ENCODE measurements at places on chromosomes 4 and X.
A peak's percentile ranks its signal among the peaks of the same experiment; 100 is the strongest.

- no peak for DNase-seq
These were observed 94.5 kb downstream of the SRPX start for GRCh38 chrX:38126179-38126578.

DNA sequence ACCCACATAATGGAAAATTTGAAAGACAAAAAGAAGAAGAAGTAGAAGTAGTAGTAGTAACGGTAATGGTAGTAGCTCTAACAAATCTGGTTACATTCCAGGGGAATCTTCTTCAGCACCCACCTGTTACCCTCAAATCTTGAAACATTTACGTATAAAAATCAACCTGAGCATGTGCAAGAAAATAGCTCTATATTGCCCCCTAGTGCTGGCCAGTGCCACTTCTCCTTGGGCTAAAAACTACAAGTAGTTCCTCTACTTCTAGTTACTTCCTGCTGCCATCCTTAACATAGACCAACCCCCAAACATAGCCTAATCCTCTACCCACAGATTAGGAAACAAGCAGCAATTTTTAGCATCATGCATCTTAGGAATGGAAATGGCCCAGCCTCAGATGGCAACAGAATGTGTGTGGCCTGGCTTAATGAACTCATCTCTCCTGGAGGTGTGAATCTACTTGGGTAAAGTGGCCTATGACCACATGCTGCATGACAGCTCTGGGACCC, 3.1 kb downstream of the PDGFC start:
- DNase-seq: peak; percentile 78

- DNase-seq: no peak
These were observed 8.0 kb downstream of the GASK1B start for GRCh38 chr4:158164768-158165213.

DNA sequence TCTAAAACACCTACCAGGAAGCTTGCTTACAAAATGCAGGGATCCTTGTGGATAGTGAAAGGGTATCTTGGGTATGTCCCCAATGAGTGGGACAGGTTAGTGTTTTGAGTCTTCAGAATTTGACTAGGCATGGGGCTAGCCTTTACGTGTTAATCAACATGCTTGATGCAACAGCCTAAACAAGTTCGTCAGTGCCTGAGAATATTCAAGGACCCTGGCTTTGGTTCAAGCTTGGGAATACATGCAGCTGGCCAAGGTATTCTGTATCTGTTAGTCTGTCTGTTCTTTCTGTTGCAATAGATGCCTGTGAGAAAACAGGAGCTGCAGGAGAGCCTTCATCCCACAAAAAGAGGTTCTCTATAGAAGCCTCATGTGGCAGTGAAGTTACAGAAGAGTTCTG, 149.5 kb downstream of the CCNG2 start:
- DNase-seq: no peak

DNA sequence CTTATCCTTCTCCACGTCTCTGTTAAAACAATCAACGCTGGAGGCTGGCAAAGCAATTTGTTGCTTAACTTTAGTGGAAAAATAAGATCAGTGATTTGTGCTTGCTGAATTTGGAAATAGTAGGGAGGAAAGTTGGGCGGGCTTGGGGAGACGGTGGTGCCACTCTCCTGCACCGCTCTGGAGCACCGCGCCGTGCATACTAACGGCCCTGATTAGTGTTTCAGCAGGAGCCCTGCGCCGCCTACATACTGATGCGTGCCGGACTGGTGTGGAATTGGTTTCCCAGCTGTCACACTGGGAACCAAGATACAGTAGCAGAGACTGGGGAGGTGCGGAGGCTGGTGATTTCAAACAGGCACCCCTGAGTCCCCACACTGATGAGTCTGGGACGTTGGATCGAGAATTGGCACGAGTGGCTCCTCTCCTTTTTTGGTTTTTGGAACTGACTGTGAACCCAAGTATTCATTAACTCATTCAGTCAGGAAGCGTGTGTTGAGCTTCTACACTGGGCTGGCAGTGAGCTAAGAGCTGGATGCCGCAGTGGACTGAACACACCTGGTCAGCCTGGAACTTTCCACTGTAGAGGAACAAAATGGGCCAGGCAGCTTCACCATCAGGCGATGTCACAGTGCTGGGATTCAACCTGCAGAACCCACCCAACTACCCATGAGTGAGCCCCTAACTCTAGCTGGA, 29.0 kb upstream of the PSAPL1 start:
- DNase-seq: no peak

DNA sequence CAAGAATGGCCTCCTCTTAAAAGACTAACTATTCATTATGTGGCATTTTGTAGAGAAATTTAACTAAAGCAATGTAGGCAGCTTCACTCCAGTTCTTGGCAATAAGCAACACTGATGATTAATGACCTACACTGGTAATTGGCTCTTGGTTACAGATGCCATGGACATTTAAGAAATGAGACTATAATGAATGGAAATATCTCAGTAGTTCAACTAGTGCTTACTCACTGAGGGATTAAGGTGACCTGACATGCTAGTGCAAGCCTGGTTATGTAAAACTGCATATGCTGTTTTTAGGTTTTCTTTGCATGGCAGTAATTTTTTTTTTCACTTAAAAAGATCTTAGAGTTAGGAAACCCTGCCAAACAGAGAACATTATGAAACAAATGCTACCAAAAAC, 152.7 kb upstream of the AADAT start:
- DNase-seq: no peak

DNA sequence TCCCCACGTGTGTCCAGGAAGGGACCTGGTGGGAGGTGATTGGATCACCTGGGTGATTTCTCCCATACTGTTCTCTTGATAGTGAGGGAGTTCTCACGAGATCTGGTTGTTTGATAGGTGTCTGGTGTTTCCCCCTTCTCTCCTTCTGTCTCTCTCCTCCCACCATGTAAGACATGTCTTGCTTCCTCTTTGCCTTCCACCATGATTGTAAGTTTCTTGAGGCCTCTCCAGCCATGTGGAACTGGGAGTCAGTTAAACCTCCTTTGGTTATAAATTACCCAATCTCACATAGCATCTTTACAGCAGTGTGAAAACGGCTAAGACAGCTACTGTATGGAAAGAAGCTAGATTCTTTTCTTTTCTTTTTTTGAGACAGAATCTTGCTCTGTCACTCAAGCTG, 21.6 kb upstream of the FGG start:
- no peak for DNase-seq

- DNase-seq: peak; percentile 29
These were observed 34.0 kb upstream of the GYPA start for GRCh38 chr4:144174401-144175067.

DNA sequence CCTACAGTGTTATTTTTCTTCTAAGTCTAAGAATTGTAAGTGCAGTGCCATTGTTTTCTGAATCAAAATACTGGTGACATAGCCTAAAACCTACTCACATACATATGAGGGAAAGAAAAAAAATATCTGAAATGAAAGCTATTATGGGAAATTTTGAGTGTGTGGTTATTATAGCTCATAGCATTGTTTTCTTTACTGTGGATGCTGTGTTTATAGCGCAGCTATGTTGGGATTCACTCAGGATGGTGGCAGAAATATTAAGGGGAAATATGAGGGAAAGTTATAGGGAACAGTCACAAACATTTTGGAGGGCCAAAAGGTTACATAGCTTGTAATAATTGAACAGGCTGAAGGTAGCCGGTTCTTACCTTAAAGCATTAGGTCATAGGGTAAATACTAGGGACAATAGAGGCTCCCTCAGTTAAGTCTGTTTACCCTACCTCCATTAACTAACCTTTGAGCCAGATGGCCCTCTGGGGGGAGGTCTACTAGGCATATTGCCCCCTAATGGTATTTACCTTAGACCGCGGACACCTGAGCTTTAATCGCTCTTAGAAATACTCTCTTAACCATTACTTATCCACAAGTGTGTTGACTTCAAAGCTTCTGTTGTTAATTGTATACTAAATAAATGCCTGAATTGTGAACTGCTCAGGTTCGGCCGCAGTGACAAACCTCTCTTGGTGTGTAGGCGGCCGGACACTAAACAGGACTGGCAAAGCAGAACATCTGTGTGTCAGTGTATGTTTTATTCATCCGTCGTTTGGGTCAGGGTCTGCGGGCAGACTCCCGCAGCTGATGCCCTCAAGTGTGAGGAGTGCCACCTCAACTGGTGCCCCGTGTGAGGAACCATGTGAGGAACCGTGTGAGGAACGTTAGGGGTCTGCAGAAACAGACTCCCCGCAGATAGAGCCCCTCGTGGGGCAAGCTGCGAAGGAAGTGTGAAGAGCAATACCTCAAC, 21.3 kb upstream of the SULT1B1 start:
- DNase-seq: peak; percentile 69

DNA sequence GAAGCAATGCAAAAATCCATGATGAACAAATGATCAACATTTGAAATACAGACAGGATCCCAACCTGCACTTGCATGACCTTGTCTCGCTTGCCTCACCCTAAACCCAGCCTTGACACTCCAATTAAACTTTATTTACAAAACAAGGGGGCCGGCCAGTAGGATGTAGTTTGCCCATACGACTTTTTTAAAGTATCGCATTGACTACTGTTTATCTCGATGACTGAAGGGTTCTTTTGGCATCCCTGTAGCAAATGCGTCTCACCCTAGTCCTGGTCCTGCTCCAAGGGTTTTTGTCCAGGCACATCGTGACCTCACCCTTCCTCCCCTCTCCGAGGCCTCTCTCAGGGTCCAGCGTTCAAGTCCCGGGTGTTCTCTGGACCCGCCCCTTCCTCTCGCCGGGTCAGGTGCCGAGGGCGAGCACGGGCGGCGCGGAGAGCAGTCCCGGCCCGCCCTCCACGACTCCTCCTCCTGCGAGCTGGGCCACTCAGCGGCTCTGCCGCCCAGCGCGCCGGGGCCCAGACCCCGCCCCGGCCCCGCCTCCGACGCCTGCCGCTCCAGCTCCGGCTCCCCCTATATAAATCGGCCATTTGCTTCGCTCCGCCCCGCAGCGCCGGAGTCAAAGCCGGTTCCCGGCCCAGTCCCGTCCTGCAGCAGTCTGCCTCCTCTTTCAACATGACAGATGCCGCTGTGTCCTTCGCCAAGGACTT, at the start of gene SLC25A5:
SLC25A5 (plus strand) TSS at position 603 of the 709 bp plus-strand sequence; CDS start at position 675, 72 bp downstream.
- DNase-seq: peak; percentile 86

- peak; percentile 20 for DNase-seq
These were observed 1.2 kb downstream of the SPCS3 start for GRCh38 chr4:176320976-176321361.

GRCh38 chrX:120790552-120790951, 85.1 kb downstream of the CT47B1 start:
- no peak for DNase-seq

DNA sequence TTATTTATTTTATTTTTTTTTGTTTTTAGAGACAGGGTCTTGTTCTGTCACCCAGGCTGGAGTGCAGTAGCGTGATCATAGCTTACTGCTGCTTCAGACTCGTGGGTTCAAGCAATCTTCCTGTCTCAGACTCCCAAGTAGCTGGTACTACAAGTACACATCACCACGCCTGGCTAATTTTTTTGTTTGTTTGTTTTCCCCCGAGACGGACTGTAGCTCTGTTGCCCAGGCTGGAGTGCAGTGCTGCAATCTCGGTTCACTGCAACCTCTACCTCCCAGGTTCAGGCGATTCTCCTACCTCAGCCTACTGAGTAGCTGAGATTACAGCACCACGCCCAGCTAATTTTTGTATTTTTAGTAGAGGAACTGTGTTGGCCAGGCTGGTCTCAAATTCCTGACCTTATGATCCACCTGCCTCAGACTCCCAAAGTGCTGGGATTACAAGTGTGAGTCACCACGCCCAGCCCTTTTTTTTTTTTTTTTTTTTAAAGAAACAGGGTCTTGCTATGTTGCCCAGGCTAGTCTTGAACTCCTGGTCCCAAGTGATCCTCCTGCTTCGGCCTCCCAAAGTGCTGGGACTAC, 32.2 kb downstream of the COPS4 start:
- no peak for DNase-seq

DNA sequence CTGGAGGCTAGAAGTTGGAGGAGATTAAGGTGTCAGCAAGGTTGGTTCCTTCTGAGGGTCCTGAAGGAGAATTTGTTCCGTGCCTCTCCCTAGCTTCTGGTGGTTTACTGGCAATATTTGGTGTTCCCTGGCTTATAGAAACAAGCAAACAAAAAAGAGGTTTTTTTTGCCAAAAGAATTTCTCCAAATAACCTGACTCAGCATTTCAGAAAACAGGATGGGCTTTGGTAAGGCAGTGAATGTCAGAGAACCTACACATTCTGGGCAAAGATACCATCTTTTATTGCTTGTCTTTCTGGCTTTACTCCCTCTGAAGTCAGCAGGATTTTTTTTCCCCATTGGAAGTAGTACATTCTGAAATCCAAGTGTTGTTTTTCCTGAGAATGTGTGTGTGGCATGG, 93.3 kb upstream of the TBC1D9 start:
- DNase-seq: no peak

GRCh38 chr4:56048702-56049431, 100.1 kb downstream of the CEP135 start:
- DNase-seq: peak; percentile 88

- DNase-seq: no peak
These were observed 79.4 kb downstream of the FAM193A start for GRCh38 chr4:2615821-2616220.

DNA sequence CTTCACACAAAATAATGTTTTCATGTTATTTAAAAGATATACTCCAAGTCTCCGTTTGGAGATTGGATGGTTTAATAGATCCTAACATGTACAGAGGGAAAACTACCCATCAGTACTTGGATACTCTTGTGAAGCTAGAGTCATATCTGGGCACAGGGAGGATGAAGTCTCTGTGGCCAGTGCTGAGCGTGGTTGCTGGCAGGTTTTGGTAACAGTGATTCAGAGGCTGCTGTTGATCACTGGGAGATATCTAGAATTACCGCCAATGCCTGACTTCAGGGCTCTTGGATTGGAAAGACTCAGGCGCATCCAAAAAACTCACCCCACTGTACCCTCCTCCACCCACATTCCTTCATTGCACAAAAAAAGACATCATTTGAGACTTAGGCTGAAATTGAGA, 107.2 kb upstream of the PGRMC2 start:
- no peak for DNase-seq

DNA sequence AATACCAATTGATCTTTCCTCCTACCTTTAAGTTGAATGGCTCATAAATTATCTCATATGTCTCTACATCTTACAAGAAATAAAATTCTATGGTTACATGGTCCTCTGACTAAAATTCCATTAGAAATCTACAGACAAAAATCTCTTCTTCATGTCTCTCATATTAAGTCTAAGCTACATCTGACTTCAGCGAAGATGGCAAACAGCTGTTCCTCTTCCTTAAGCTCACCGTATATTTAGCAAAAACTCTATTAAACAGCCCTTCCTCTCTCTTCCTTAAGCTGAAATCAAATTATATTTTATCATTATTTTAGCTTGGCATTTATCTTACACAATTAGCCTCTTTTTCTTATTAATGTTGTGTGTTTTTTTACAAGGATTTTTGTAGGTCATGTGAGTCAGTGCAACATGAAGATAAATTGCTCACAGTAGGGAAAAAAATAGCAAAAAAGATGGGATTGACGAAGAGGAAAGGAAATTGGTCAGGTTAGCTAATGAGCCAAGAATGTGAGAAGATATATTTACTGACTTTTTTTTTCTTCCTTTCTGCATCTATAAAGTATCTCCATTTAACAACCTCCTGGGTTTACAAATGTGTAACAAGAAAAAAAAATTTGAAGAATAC, 2412.8 kb downstream of the ARAP2 start:
- DNase-seq: no peak

DNA sequence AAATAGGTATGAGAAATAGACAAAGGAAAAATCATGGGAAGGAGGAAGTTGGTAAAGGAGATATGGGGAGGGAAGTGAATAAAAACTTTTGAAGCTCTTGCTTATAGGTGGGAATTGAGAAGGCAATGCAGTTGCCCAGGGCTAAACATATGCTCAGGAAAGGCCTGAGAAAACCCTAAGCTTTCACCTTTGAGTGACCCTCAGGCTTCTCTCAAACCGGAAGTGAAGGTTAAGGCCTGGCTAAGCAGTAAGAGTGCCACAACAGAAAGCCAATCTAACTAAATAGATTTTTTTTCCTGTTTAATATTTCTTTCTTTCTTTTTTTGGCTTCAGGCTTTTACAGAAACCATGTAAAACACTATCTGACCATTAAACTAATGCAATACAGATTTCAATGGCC, 69.5 kb upstream of the GABRA3 start:
- no peak for DNase-seq

Data from NCI-H1417 (cell line).